Myocyte (in vitro differentiated cells): ENCODE measurements at places on chromosomes 3 and 15. TPM values are rescaled to one million over a fixed set of nuclear protein-coding genes. Genes with fewer than 3 reads are reported as not detected.

NOX5 gene
- total RNA-seq: 1.1 and 1.3 TPM in 2 replicates

DNA sequence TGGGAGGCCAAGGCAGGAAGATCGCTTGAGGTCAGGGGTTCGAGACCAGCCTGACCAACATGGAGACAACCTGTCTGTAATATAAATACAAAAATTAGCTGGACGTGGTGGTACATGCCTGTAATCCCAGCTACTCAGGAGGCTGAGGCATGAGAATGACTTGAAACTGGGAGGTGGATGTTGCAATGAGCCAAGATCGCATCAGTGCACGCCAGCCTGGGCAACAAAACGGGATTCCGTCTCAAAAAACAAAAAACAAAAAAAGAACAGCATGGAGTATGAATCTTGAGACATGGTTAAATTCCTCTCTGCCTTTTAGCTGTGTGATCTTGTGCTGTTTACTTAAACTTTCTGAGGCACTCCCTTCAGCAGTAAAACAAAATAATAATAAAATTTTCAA is 244.9 kb downstream of the FGF12 start:
- no peak for DNase-seq

DNA sequence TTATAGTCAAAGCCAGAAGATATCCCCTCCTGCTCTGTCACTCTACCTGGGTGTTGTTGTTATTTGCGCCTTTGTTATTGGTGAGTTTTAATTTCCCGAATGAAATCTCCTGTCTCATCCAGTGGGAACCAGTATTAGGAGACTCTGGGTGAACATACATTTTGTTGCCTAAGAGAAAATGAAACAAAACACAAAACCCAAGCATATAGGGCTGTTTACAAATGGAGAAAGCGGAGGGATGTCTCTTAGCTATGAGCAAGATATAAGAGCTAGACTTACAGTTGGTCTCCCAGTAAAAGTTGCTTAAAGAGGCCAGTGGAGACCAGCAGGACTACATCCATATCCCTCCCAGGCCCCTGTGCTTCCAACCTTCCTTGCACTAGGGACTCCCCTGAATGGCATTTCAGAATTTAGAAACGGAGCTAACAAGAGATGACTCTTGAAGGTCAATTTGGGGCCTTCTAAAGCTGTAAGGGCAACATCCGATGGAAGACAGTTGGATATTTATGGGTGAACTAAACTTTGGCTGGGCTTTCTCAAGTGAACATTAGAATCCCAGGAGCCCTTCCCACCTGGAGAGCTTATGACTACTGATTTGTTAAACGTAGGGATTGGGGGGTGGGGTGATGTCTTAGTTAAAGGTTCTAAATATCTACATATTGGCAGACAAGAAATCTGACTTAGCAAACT is 2.7 kb downstream of the EOMES start:
- no peak for DNase-seq

- DNase-seq: no peak
Measured at GRCh38 chr15:27592036-27592760, 506.9 kb downstream of the OCA2 start.

DNA sequence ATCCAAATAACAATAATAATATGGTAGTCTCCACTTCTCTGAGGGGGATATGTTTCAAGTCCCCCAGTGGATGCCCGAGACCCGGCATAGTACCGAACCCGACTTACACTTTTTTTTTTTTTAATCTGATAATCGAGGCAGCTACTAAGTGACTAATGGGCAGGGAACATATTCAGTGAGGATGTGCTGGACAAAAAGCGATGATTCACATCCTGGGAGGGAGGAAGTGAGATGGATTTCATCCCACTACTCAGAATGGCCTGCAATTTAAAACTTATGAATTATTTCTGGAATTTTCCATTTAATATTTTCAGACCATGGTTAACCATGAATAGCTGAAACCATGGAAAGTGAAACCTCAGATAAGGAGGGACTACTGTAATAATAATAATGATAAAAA is 49.5 kb upstream of the SELENOK start:
- DNase-seq: peak; percentile 16

WDR49 gene
- 0.62 TPM in 1 of 2 replicates, not detected in the other for total RNA-seq

GRCh38 chr3:157533298-157534070 is 30.3 kb upstream of the VEPH1 start:
- peak; percentile 51 for DNase-seq

NCKIPSD gene
- total RNA-seq: 23.8 and 45.5 TPM in 2 replicates

XCR1 gene
- not detected in 2 replicates for total RNA-seq
